ENCODE measurements at places on chromosomes 7 and 10.
A peak's percentile ranks its signal among the peaks of the same experiment; 100 is the strongest.

DNA sequence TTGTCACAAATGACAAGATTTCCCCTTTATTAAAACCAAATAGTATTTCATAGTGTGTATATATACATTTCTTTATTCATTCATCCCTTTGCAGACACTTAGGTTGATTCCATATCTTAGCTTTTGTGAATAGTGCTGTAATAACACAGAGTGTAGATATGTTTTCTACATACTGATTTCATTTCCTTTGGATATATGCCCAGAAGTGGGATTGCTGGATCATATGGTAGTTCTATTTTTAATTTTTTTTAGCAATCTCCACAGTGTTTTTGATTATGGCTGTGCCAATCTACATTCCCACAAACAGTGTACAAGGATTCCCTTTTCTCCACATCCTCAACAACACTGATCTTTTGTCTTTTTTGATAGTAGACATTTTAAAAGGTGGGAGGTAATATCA, 46.4 kb downstream of the CSTF2T start:
- no peak for DNase-seq

DNA sequence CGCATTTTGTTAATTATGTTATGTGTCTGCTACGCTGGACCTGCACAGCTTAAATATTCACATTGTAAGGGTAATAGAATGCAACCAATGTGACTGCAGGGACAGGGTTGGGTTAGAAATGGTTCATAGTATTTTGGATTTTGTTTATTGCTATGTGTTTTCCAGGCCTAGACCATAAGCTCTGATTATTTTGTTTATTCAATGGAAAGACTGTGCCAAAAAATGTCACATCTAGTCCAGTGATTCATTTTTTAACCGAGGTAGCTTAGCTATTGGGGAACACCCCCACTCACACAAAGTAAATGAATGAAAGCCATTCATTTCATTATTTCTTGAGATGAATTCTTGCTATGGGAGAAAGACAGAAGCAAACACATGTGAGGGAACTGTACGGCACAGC, 516.5 kb upstream of the ANKRD30A start:
- no peak for DNase-seq

DNA sequence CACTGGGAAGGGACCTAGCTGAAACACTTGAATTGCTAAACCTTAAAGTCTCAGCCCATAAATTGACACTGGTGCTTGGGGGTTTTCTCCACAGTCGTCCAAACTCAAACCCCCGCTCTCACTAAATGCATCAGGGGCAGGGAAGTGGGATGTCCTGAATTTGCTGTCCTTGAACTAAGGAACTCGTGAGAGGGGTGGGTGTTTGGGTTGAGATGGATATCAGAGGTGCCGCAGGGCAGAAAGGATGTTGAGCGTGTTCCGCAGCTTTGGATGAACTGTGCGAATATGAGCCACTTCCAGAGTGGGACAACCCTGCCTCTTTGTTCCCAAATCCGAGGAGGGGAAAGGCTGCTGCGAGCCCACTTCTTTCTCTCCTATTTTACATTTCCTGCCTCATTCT, 90.3 kb upstream of the LYZL2 start:
- DNase-seq, result no peak

DNA sequence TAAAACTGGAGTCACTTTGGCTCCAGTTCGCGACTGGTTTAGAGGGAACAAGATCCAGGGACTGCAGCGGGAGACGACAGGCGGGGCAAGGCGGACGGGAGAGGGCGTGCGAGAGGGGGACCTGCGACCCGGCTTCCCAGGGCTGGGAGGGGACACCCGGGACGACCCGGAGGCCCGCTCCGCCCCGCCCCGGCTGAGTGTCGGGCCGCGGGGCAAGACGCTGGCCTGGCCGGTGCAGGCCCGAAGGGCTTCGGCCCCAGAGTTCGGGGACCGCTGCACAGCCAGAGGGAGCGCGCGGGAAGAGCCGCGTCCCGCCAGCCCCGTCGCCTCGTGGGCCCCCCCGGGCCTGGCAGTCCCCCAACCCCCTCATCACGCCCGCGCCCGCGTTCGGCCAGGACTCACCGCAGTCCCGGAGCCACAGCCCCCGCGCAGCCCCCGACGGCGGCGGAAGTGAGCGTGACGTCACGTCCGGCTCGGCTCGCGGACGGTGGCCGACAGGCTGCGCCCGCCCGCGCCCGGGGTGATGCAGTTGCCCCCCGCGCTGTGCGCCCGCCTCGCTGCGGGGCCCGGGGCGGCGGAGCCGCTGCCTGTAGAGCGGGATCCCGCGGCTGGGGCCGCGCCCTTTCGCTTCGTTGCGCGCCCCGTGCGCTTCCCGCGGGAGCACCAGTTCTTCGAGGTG, at the start of the genes TUBGCP2 and ZNF511:
Gene TUBGCP2 (minus strand): TSS at position 452 of the 679 bp plus-strand sequence. CDS start 5,931 bp downstream, outside the sequence.
Gene ZNF511 (plus strand): TSS at position 494 of the 679 bp plus-strand sequence. CDS start 30 bp downstream, at position 524.
- DNase-seq, result no peak

- DNase-seq, result no peak
Measured at GRCh38 chr10:93080350-93081046, 6.8 kb downstream of the CYP26A1 start.

- DNase-seq, result no peak
Measured at GRCh38 chr7:147586526-147586925, 1004.0 kb upstream of the C7orf33 start.

GRCh38 chr7:149194799-149195179, 557 bp upstream of the ZNF282 start:
- no peak for DNase-seq

DNA sequence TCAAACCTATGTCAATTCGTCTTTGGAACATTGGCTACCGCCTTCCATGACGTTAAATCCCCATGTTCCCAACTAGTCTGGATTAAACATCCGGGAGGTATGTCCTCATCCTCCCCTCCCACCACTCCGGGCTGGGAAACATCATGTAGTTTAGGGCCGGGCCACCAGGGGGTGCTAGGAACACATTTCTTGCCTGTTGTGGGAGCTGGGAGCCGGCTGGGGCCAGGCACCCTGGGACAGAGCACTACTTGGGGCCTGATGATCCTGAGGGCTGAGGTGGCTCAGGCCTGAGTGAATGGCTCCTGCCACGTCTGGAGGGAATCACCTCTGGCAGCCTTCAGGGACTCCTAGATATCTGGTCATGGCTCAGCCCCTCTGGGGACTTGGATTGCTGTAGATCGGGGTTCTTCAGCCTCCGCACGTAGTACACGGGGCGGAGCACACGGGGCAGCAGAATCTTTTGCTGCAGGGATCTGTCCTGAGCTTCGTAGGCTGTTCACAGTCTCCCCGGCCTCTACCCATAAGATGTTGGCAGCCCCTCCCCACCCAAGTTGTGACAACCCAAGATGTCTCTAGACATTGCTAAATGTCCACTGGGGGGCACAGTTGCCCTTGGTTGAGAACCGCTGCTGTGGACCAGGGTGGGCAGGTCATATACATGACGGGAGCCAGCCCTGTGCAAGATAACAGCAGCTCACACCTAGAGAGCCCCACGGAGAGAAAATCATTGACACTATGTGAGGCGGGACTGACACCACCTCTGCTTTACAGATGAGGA, 141.2 kb upstream of the ZNF716 start:
- DNase-seq, result no peak

GRCh38 chr10:23373156-23373555, 28.6 kb upstream of the C10orf67 start:
- no peak for DNase-seq

DNA sequence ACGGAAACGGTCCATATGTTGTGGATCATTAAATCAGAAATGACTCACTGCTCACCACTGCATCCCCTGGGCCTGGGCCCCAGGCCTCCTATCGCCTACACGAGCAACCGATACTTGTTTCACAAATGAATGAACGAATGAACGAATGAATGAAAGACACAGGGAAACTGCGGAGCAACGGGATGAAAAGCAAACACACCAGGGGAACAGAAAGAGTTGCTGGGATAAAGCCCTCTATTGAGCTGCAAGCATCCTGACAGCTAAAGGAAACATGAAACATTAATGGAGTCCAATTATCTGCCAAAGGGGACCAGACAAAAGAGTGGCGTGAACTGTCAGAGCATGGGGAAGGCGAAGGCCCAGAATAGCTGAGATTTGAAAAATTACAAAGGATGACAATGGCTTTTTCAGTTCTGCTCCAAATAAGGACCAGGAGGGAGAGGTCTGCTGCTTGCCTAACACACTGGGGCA, 92.1 kb downstream of the GRB10 start:
- DNase-seq, result no peak

DNA sequence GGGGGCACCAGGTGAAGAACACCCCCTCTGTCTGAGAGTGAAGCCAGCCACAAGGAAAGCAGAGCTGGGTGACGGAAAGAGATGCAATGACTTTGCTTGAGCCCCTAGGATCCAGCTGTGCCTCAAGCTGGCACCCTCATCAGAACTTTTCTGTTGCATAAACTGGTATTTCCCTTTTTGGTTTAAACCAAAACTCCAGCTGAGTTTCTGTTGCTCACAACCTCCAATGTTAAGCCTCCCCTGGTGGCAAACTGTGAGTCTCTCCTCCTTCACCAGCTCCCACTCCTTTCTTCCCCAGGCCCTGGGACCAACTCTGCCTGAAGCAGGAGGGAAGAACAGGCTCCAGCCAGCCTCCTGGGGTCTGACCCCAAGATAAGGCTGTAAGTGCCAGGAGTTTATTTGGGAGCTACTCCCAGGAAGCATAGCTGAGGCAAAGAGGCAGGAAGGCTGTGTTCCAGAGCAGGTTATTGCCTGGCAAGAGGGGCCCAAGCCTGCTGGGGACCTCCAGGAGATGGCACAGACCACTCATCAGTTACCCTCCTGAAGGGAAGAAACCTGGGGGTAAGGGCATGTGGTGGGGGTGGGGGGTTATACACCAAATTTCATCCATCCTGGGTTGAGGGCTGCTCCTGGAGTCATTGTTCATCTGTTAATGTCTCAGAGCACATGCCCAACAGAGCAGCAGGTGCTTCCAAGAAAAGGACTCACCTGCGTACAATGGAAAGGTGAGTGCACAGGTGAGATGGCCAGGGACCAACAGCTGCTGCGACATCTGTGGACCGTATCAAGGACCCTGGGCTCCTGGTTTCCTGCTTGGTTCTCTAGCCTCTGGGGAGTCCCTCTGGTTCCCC, 73.3 kb upstream of the NANOS1 start:
- DNase-seq, result no peak

DNA sequence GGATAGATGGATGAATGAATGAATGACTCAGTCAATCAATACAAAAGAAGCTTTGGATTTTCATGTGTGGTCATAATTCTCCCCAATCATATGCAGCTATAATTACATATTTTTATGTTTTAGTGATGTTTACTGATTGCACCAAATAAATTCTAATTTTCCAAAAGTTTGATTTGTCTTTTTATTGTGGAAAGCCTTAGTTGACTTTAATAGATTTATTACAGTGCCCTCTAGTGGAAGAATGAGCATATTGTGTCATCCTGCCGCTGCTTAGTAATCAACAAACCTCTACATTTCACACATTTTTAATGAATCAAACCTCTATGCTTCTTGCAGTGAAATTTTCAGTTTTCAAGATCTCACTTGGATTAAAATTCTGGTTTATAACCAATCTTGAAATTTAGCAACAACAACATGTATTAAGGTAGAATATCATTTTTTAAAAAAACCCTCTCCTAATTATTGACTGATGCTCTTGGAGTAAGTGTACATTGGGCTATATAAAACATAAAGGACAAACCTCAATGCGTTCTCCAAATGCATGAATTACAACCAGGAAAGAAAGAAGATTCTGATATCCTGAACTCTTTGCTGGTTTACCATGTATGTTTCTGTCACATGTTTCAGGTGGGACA, 55.6 kb upstream of the PNLIP start:
- DNase-seq, result no peak

DNA sequence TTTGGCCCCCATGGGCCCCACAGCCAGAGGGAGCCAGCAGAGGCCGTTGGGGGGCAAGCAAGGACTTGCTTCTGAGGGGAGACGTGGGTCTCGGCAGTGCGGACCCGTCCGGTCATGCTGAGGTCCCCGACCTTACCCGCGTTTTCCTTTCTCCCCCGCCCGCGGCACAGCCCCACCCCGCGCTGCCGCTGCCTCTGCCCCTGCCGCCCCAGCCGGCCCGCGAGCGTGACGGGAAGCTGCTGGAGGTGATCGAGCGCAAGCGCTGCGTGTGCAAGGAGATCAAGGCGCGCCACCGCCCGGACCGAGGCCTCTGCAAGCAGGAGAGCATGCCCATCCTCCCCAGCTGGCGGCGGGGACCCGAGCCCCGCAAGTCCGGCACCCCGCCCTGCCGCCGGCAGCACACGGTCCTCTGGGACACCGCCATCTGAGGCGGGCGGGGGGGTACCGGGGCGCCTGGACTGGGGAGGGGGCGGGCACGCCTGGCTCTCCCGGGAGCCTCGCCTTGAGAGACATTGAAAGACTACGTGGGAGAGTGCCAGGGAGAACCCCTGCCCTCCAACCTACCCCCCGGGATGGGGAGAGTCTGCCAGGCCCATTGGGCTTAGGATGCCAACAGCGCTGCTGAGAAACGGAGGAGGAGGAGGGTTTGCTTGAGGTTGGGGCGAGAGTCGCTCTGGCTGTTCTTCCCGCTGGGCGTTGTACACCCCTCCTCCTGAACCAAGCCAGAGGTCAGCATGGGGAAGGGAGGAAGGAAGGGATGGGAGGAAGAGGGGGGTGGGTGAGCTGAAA, 9.9 kb downstream of the NYAP1 start:
- DNase-seq, result no peak

DNA sequence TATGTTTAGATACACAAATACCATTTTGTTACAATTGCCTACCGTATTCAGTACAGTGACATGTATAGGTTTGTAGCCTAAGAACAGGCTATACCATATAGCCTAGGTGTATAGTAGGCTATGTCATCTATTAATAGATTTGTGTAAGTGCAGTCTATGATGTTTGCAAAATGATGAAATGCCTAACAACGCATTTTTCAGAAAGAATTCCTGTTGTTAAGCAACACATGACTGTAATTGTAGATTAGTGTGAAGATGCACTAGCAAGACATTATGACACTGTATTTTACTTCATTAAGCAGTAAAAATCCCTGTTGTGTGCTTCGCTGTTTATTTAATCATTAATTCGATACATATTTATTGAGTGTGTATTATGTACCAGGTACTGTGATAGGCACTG, 446.0 kb downstream of the SUGCT start:
- DNase-seq, result no peak

DNA sequence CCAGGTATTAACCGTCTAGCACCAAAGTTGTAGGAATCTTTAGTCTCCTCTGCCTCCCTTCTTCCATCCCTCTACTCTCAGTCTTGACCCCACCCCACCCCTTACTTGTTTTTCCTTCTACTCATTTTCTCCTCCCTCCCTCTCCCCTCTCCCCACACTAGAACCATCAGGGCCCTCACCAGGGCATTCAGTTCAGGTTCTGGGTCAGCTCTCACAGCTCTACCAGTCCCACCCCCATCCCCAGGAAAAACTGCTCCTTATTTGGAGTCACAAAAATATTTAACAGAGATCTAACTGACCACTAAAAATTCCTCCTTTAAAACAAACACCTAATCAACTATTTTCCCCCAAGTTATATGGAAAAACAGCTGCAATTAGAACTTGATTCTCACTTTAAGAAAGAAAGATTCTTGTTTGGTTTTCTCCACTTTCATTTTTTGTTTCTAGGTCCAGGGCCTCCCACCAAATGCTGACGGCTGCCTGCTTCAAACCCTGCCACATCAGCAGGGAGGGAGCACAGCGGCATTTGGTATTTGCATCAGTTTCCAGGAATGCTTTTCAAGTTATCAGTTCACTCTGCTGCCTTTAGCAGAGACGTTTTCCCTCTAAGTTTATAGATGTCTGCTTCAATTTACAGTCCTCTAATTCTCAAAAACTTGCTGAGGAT, 2.8 kb upstream of the COL1A2 start:
- DNase-seq, result no peak

- no peak for DNase-seq
Measured at GRCh38 chr10:35416619-35417312, 80.5 kb downstream of the CCNY start.

- no peak for DNase-seq
Measured at GRCh38 chr7:22724861-22725260, 2.1 kb upstream of the IL6 start.

- DNase-seq, result no peak
Measured at GRCh38 chr10:4196771-4197390, 411.9 kb upstream of the KLF6 start.

- peak; percentile 42 for DNase-seq
Measured at GRCh38 chr10:28676968-28677887, at the start of gene BAMBI. Gene BAMBI, plus strand, starts transcription at chr10:28677521. Its CDS starts 377 bp downstream, at chr10:28677898.

All from esophagus squamous epithelium (tissue), 5 donors.